ENCODE measurements at places on chromosomes 3 and 15.

GRCh38 chr3:179088306-179088705 is 16.7 kb upstream of the ZMAT3 start:
- DNase-seq = no peak

GRCh38 chr15:58742819-58743502 is 6.5 kb downstream of the ADAM10 start:
- DNase-seq = no peak

DNA sequence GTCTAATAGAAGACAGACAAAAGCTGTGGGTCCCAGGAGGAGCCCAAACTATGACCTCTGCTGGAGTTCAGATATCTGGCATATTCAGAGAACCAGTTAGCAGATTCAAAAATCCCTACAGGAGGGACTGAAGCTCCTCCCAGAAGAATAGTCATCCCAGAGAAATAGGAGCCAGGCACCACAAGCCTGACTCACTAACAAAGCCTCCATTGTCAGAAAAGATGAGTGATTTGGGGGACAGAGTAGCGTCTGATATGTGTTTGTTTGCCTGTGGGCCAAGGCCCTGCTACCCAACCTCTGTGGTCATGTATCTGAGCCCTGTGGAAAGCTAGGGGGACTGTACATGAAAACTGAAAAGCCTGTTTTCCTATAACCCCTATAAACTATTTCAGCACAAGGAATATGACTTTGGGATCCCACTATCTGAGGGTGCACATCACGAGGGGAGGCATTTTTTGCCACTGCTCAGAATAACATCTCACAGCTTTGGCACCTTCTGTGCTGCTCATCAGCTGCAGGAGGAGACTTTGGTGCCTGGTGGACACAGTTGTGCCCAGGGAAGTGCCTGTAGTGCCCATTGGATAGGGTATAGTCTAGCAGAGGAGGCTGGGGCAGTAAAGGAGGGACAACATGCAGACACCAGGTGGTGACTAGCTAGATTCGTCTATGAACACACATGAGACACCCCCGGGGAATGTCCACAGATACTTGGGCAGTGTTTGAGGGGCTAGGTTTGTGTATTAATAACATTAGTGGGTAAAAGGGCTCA is 9.7 kb upstream of the LARP6 start:
- no peak for DNase-seq

GRCh38 chr3:122918576-122919290 is 108.8 kb downstream of the SEMA5B start:
- no peak for DNase-seq

DNA sequence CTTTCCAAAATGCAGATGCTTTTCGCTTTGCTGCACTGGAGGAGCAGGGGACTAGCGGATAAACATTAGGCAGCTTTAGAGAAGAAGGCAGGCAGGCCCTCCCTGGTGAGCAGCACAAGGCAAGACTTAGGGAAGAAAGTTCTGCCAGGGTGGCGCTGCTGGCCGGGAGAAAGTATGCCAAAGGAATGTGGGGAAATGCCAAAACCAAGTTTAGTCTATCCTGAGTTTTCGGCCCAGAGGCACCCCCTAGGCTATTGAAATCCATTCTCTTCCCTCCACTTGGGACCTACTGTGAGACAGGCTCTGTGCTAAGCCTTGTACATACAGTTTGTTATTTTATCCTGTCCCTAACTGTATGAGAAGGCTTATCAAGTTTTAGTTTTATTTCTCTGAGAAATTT is 9.2 kb downstream of the SHC4 start:
- DNase-seq = no peak

DNA sequence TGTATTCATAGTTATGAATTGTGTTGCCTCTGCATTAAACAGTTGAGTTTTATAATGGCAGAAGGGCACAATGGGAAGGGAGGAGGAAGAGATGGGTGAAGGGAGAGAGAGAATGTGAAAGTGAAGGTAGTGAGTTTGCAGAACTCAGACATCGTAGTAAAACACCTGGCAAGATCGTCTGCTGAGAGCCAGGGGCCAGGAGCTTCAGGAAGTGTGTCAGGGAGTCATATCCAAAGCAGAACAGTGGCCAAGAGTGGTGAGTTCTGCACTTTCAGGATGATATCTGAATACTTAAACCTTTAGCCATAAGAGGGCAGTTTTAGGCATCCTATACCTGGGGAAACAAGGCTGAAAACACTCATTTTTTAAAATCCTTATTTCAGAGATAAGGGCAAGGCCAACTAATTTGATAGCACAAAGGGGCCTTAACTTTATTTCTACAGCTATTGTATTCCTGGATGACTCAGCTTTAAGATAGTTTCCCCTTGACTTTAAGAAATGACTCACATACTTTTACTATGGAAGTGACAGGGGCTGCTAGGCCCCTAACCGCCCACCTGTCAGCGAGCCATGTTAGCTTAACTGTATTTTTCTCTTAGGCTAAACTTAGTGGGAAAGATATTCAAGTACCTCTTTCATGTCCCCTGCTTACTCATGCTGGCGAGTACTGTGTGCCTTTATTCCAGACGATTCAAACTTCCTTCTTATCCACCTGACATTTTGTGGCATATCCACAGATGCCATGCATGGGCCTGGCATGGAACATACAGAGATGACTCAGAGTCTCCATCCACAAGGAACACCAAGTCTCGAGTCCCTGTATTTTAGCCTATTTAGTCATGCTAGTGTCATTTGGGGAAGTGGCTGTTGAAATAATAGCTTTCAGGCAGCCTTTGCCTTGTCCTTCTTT is 53.9 kb downstream of the RLBP1 start:
- DNase-seq = peak; percentile 71

DNA sequence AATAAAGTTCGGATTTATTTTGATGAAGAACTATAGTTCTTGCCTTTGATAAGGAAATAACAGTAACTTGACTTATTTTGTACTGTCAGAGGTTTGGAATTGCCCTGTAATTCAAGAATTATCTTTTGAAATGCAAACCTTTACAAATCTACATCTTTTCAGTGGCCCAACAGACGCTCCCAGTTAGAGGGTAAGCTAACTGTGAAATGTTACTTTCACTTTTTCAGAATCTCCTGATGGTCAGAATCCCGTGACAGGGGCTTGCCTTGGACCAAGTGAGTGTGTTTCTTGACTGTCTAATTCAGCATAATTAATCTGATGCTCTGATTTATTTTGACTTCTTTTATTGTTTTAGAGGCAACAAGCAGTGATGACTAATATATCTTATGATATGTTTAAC is 262.5 kb downstream of the PLOD2 start:
- no peak for DNase-seq

DNA sequence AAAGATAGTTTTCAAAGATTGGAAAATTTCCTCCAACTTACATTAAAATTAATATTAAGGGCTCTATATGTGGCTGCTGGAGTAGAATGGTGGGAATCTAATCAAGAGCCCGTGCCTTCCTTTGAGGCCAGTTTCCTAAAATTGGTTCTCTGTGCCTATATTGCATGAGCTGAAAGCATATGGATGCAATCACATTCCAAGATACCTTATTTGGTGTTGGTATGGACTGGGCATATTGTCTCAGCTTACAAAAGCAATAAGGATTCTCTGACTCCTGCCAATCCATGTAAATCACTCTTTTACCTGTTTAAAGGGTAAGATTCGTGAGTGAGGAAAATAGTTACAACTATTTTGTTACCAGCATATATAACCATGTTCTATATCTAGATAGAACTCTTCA is 111.6 kb downstream of the GREM1 start:
- DNase-seq = no peak

DNA sequence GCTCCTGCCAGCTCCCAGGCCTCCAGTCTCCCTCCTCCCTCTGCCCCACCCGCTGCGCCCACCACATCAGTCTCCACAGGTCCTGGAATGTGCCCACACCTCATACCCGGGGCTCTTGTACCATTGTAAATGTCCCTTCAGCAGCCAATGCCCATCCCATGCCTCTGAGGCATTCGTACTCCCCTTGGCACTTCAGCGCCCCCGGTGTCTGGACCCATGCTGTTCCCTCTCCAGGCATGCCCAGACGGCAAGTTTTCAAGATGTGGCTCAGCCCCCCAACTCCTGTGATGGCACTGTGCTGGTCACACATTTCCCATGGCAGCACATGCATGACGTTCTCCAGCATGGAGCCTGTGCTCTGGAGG is 13.3 kb downstream of the PLXND1 start:
- no peak for DNase-seq

GRCh38 chr3:194137506-194138474 is 1.8 kb downstream of the HES1 start:
- DNase-seq = peak; percentile 70

DNA sequence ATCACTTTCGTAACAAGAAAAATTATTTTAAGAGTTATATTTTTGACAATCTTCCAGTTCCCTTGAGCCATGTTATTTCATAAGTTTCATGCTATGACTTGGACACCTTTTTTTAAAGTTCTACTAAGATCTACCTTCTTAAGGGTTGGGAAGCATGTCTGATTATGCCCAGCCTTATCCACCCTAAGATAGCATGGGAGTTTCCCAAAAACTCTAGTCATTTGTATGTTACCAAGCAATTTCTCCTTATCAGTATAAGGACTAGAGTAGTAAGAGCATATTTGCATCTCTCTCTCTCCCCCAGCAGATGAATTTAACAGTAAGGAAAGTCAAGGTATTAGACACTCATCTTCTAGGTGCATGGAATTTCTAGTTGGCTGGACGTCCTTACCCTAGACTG is 85.1 kb upstream of the NTRK3 start:
- DNase-seq = no peak

Measured in activated CD8-positive, alpha-beta memory T cell treated with anti-CD3 and anti-CD28 coated beads, Interleukin-2, amount 50 U/mL, for 48 hours (primary cell).